Stimulated activated CD4-positive, alpha-beta T cell treated with anti-CD3 and anti-CD28 coated beads, Interleukin-12 subunit alpha, Interleukin-12 subunit beta, amount 100 ng/mL, for 24 hours (primary cell): ENCODE measurements at places on chromosomes 4 and X.

DNA sequence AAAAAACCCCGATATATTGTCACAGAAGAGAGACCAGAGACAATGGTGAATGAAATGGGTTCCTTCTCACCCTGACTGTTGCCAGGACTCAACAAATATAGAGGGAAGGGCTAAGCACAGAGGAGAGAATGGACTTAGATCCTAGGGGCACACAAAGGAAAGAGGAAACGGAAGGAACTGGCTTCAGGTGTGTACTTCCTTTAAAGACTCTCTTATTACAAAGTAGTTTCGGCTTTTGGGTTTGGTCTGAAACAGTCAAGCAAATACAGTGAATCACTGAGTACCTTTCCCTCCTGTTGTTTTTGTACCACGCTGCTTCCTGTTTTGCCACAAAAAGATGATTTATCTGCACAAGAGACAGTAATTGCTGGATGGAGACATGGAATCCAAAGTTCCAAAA lies 46.1 kb upstream of the S100G start:
- DNase-seq, result no peak

DNA sequence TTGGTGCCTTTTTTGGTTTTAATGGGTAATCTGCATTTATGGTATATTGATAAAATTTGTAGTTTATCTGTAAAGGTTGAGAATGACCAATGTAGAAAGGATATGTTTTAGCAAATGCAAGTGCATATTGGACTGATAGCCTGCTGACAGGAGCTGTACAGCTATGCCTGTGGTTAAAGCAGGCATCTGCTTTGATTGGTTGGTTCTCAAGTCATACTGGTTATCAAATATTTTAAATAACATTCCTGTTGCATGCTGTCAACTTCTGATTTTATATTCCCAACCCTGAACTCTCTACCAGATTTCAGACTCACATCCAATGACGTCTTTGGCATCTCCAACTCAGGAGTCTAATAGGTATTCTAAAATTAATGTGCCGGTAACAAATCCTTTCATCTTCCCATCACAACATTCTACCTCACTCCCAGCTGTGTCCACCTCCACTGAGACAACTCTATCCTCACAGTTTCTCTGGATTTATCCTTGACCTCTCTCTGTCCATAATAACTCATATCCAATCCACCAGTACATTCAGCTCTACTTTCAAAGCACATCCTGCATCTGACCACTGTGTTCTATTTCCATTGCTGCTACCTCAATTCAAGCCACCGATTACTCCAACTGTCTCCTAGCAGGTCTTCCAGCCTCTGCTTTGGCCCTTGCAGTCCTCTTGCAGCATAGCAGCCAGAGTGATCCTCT lies 125.7 kb downstream of the CAMK2D start:
- no peak for DNase-seq

DNA sequence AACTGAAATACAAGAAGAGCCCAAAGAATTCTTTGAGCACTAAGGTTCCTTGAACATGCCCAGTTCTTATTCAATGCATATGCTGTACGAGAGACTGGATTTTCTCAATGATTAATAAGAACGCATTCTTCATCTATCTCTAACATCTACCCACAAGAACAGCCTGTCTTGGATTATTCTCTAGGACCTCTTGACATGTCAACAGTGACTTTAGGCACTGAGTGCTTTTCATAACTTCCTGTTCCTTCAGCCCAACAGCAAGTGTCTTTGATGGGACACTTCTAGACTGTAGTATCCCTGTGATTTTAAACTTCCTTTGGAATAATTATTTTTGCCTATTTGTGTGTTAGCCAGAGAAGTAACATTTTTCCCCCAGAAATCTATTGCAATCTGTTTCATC lies 69.3 kb downstream of the OPHN1 start:
- no peak for DNase-seq

DNA sequence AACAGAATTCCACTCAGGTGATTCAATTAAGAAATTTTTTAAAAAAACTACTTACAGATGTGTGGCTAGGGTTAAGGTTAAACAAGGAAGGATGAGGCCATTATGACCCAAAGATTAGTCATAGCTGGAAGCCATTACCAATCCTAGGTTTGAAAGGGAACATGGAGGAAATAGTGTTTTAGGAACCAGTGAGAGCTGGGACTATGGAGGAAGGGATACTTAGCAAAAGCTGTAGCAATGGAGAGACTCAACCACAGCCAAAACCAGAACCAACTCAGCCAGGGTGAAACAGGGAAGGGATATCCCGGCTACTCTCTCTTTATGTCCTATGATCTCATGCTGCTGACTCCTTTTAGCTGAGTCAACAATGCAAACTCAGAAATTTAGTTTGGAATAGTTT lies 148.6 kb upstream of the CNKSR2 start:
- no peak for DNase-seq

GRCh38 chr4:187558391-187558790 lies 437.2 kb upstream of the ZFP42 start:
- no peak for DNase-seq

- DNase-seq, result no peak
Observed at GRCh38 chrX:24090300-24091200, 35.8 kb downstream of the EIF2S3 start.

GRCh38 chrX:154775419-154776349 lies 13.0 kb downstream of the DKC1 start:
- DNase-seq, result no peak

GRCh38 chrX:111041018-111041462 lies 55.0 kb upstream of the PAK3 start:
- no peak for DNase-seq

- DNase-seq, result no peak
Observed at GRCh38 chrX:71164071-71164470, 19.4 kb downstream of the NLGN3 start.

- DNase-seq, result no peak
Observed at GRCh38 chr4:87057835-87058355, 123.1 kb downstream of the AFF1 start.

GRCh38 chr4:72283357-72283756 lies 251.6 kb downstream of the NPFFR2 start:
- no peak for DNase-seq

- no peak for DNase-seq
Observed at GRCh38 chrX:114532111-114532805, 51.6 kb upstream of the HTR2C start.

DNA sequence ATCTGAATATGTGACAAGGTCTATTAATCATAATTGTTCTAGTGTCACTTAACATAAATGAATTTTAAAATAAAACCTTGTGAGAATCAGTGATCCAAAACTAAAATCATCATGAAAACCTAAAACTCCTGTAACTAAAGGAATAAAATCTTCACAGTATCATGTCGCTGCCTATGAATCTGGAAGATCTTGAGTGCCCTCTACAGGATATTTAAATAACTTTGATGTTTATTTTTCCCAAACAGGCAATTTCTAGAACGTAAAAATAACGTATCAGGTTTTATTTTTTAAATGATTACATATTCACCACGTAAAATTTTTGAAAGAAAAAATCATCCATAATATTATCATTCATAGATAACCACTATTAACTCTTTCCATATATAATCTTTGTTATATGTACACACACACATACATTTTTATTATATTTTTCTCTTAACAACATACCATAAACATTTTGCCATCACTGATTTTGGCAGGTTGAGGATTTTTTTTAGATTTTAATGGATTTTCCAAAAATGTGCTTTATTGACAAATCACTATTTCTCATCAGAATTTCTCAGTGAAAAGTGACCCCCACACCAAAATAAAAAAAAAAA lies 79.6 kb downstream of the COMMD8 start:
- no peak for DNase-seq

DNA sequence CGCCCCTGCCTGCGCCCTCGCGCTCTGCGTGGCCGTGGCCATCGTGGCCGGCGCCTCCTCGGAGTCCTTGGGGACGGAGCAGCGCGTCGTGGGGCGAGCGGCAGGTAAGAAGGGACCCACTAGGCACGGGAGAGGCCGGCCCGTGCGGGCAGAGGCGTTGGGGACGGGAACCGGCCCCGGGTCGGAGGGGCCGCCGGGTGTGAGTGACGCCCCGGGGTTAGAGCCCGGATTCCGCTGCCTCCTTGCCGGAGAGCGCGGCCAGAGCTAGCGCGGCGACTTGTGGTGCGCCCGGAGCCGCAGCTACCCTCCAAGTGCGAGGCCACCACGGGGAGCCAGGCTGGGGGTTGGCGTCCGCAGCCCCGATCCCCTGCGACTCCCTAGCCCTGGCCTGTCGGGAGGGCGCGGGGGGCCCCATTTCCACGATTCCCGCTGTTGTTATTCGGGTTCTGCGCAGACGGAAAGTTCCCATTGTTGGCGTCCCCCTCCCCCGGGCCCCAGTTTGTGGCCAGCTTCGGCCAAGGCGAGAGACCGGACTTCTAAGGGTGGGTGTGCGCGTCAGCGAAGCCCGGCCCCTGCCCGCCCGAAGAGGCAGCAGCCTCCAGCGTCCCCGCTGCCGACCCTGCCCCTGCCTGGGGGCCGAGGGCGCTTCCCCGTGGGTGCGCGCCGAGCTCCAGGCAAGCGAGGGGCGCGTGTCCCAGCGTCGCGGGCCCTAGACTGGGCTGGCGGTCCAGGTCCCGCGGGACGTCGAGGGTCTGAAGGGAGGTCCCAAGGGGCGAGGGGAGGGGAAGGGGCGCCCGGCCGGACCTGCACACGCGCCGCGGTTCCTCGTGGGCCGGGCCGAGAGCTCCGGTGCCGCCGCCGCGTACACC lies 1.1 kb downstream of the FGFR3 start:
- no peak for DNase-seq

- DNase-seq, result no peak
Observed at GRCh38 chr4:54745031-54745770, 87.4 kb downstream of the KIT start.

GRCh38 chr4:142697928-142698327 lies 148.2 kb downstream of the INPP4B start:
- DNase-seq, result no peak

- no peak for DNase-seq
Observed at GRCh38 chrX:113929004-113929403, 654.9 kb upstream of the HTR2C start.

- DNase-seq, result no peak
Observed at GRCh38 chr4:181224852-181225251, 1018.4 kb upstream of the TENM3 start.

- no peak for DNase-seq
Observed at GRCh38 chr4:109494563-109494962, 60.9 kb downstream of the SEC24B start.

DNA sequence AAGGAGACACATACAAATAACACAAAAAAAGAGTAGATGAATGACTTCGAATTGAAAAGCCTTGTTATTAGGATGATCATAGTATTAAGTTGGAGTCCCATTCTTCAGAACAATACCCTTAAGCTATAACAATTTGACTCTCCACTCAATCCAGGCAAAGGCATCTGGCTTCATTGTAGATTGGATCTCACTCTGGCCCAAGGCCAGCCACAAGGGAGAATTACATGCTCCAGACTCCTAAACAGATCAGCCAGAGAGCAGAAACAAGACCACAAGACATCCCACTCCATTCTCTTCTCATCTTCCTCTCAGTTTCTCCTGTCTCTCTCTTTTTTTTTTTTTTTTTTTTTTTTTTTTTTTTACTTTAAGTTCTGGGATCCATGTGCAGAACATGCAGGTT lies 213.9 kb downstream of the DHX15 start:
- DNase-seq, result no peak

GRCh38 chrX:34770511-34770910 lies 113.4 kb upstream of the TMEM47 start:
- DNase-seq, result no peak

DNA sequence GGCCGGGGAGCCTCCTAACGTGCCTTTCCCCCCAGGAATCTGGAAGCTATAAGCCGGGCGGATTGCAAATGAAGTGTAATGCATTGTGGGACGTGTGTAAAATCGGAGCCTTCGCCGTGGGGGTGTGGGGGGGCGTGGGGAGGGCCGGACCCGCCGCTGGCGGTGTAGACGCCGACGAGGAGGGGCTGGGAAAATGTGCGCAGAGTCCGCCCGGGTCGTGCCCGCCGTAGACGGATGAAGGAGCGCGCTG lies 1.3 kb downstream of the STOX2 start:
- DNase-seq, result no peak
